Stimulated activated CD8-positive, alpha-beta memory T cell treated with anti-CD3 and anti-CD28 coated beads, Interleukin-4, amount 100 ng/mL, for 4 hours (primary cell): ENCODE measurements at places on chromosomes 13 and 19.

DNA sequence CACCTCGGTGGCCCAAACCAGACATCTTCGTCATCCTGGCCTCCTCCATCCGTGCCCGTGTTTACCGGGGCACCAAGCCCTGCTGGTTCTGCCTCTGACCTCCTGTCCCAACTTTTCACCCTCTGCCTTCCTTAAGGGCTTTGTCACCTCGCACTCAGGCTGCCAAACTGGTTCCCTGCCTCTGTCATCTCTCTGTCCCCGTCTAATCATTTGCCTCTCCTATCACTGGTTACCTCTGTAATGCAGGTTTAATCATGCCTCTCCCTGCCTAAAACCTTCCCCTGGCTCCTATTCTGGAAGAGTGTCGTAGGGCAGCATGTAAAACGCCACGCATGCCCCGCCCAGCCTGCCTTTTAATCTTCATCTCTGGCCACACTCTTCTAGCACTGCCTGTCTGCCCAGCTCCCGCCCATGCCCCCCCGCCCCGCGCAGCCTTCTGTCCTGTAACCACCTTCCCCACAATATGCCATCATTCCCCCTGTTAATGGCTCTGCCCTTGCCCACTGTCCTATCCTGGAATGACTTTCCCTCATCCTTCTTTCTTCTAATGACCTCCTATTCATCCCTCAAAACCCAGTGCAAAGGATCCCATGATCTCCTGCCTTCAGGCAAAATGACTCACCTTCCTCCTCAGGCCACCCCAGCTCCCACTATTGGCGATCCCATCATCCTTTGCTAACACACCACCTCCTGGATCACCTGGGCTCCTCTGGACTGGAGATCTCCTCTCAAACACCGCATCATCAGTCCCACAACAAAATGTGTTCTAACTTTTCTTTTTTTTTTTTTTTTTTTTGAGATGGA, 66.7 kb downstream of the PEX11G start:
- DNase-seq: no peak

DNA sequence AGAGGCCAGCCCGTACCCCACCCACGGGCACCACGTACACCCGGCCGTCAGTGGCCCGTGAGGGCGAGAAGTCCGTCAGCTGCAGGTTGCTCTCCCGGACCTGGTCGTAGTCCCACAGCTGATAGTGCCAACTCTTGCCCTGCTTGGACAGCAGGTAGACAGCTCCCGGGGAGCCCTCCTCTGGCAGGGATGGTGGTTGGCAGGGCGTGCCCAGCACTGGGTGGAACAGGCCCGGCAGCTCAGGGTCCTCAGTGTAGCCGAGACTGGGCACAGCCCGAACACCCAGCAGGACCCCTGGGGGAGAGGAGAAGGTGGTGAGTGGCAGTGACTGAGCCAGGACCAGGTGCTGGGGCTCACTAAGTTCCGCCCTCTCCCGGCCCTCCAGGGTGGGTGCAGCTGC, 7.8 kb downstream of the ACTMAP start:
- no peak for DNase-seq

DNA sequence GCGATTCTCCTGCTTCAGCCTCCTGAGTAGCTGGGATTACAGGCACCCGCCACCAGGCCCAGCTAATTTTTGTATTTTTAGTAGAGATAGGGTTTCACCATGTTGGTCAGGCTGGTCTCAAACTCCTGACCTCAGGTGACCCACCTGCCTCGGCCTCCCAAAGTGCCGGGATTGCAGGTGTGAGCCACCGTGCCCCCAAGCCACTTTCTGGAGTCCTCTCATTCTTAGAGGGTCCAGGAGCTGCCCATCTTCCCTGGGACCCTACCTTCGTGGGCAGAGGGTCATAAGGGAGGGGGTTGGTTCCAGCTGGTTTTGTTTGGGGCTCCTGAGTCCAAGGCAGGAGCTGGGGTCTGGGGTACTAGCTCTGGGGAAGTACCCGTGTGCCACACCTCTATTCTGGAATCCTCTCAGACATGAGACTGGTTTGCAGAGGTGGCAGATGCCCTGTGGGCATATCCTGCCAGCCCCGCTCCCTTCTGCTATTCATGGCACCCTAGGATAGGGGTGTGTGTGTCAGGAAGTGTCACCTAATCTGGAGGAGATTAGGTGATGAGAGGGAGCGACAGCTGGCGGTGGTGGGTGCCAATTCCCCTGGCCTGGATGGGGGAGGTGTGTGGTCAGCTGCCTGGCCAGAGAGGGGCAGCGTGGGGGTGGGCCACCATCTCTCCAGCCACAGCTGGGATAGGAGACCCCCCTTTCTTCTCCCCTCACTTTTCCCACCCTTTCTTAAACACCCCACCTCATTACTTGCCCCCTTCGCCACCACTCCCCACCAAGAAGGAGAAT, 2.1 kb downstream of the PRMT1 start:
- DNase-seq: no peak

- no peak for DNase-seq
These were observed at the start of gene NALCN for GRCh38 chr13:101416181-101417042. Gene NALCN, minus strand, starts transcription at chr13:101416508. Its CDS starts 17,382 bp downstream, at chr13:101399126.

DNA sequence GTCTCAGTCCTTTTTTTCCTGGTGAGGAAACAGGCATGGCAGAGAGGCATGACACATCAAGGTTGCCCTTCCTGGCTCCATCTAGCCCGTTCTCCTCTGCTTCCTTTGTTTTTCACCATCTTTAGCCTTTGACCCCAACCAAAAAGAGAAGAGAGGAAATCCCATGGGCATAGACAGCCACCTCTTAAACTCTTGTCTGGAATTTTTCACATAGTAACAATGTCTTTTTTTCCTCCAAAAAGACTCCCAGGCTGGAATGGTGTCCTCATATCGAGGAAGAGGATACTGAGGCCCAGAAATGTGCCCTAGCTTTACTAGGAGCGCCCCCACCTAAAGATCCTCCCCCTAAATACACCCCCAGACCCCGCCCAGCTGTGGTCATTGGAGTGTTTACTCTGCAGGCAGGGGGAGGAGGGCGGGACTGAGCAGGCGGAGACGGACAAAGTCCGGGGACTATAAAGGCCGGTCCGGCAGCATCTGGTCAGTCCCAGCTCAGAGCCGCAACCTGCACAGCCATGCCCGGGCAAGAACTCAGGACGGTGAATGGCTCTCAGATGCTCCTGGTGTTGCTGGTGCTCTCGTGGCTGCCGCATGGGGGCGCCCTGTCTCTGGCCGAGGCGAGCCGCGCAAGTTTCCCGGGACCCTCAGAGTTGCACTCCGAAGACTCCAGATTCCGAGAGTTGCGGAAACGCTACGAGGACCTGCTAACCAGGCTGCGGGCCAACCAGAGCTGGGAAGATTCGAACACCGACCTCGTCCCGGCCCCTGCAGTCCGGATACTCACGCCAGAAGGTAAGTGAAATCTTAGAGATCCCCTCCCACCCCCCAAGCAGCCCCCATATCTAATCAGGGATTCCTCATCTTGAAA, at the start of gene GDF15:
Gene GDF15 (plus strand): TSS at position 484 of the 868 bp plus-strand sequence. CDS start 32 bp downstream, at position 516.
- no peak for DNase-seq

GRCh38 chr13:66139701-66140100, 1090.4 kb downstream of the PCDH9 start:
- no peak for DNase-seq

DNA sequence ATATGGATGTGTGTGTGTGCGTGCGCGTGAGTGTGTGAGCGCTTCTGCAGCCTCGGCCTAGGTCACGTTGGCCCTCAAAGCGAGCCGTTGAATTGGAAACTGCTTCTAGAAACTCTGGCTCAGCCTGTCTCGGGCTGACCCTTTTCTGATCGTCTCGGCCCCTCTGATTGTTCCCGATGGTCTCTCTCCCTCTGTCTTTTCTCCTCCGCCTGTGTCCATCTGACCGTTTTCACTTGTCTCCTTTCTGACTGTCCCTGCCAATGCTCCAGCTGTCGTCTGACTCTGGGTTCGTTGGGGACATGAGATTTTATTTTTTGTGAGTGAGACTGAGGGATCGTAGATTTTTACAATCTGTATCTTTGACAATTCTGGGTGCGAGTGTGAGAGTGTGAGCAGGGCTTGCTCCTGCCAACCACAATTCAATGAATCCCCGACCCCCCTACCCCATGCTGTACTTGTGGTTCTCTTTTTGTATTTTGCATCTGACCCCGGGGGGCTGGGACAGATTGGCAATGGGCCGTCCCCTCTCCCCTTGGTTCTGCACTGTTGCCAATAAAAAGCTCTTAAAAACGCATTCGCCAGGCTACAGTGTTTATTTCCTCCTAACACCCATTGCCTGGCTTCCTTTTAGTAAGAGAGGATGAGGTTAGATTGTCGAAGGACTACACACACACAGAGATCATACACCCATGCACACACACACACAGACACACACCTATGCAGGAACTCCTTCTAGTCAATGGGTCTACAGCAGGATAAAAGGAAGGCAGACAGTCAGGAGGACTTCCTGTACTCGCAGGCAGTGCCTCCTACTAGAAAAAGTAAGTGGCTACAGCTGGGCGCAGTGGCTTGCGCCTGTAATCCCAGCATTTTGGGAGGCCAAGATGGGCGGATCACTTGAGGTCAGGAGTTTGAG, 7.1 kb downstream of the FOSB start:
- DNase-seq: no peak

DNA sequence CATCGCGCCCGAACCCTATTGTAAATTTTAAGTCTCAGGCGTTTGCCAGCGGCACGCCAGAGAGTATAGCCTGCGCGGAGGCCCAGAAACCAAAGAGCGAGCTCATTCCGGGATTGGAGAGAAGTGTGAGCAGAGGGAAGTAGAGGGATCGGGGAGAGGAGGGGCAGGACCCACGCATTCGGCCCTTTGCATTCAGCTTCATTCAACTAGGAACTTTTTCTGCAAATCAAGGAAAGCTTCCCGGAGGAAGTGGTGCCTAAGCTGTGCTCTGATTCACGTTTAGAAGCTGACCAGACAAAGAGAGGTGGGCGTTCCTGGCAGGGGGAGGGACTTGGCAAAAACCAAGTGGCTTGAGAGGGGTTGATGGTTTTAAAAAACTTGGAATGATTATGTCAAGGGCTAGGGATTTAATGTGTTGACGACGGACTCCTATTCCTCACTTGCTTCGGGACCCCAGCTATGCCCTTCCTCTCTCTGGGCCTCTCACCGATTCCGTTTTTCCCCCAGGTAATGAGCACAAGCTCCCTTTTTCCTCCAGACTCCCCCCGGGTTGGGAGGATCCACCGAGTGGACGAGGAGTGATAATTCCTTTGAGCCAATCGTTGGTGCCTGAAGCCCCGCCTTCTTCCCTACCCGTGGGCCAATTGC, 811 bp upstream of the PRMT1 start:
- DNase-seq: no peak

DNA sequence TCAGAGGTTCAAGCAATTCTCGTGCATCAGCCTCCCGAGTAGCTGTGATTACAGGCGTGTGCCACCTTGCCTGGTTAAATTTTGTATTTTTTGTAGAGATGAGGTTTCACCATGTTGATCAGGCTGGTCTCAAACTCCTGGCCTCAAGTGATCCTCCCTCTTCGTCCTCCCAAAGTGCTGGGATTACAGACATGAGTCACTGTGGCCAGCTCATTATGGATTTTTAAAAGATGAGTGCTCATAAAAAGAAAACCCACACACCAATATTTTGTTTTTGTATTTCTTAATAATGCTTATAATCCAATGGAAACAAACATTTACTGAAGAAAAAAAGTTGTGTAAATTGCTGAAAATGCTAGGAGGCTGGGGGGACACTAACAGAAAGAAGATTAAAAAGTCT, 5.0 kb upstream of the MICU2 start:
- no peak for DNase-seq

DNA sequence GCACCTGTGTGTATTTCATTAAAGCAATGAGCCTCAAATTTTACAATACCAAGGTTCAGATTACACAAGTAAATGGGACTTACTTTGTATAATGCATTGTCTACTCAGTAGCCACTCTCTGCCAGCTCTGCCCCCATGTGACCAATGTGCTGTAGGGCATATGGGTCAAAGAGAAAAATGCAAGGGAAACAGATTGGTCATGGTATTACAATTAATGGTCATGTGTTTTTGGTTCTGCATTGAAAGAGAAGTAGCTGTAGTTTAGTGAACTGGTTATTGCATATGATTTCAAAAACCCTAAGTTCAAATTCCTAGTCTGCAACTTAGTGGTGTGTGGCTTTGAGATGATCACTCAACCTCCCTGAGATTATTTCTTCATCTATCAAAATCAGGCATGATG, 545.4 kb downstream of the SUCLA2 start:
- no peak for DNase-seq

DNA sequence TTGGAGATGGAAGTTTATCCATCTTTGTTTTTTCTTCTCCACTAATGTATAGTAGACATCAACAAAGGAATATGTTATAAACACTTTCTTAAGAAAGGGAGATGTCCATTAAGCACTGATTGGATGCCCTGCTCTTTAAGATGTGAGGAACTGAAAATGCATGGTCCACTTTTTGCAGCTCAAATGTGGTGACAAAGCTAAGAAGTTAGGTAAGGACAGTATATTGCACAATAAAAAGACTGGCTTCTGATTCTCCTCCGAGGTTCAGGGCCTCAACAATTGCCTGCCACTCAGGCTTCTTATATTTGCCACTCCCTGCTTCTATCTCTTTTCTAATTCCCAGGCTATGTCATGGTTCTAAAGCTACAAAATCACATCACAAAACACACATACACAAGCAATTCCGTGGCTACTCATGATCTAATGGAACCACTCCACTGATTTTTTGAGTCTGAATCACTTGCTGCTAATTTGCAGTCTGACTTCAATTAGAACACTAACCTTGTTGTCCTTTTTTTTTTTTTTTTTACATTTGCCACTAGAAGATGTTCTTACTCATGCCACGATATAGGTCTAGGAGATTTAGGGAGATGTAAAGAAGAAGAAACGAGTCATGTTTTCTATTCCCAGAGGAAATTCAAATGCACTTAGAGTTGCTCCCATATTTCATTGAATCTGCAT, 29.6 kb upstream of the TNFSF11 start:
- no peak for DNase-seq

GRCh38 chr13:82758044-82758443, 1124.2 kb downstream of the SLITRK1 start:
- DNase-seq: no peak

- no peak for DNase-seq
These were observed 7.6 kb downstream of the MTIF3 start for GRCh38 chr13:27442797-27443196.

DNA sequence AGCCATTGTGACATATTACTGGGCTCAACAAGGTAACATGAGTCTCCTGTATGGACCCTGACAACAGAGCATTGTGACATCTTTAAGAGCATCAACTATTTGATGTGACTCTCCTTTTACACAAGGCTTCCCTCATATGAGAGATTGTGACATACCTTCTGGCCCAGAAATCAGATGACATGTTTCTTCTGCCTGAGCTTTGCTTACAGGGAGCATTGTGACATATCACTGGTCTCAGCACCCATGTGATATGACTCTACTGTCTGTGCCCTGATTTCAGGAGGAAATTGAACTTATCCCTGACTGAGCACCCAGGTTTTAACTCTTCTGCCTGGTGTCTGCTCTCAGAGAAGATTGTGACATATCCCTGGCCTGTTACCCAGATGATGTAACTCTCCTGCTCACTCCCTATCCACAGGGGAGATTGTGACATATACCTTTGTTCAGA, 15.9 kb upstream of the ZNF681 start:
- DNase-seq: no peak

DNA sequence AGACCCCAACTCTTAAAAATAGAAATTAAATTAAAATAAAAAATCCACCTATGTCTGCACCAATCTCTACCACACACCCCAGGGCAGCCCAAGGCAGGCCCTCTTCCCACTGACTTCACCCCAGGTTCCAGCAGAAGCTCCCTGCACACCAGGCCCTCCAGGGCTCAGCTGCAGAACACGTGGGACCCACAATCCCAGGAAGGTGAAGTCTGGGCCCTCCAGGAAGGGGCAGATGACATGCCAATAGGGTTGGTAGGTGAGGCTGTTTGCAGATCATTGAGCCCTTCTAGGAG, 19.2 kb upstream of the VSTM2B start:
- no peak for DNase-seq
